Dermis blood vessel endothelial cell (primary cell): ENCODE measurements at places on chromosomes 3 and 15. TPM values are rescaled to one million over a fixed set of nuclear protein-coding genes. Genes with fewer than 3 reads are reported as not detected.

DNA sequence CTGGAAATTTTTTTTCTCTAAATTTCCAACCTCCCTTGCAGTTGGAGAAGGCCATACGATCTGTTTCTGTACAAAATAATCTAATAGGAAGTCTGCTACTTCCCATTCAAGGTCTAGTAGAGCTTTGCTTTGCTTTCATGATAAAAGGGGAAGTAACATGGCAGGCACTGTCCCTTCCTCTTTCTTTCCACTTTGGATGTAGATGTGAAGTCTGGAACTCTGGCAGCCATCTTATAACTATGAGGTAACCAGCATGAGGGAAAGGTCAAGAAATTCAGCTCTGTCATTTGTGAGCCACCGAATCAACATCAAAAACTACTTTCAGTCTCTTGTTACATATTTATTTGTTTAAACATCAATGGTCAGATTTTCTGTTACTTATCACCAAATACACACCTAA lies 156.3 kb downstream of the MTHFS start:
- no peak for DNase-seq

DNA sequence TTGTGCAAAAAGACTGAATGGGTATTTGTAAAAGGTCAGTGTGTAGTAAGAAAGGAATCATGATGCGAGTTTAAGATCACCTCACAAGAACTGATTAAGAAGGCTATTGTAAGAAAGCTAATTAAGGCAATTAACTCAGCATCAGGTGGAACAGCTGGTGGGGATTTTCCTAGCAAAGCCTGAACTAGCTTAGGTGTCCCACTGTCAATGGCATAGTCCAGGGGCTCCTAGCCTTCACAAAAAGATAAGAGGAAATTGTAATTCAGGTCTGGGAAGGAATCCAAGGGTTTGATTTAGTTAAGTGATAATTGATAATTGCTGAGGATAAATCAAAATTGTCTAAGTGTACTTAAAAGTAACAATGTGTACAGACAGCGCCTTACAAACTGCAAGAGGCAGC lies 901.6 kb downstream of the TUSC7 start:
- DNase-seq = no peak

- no peak for DNase-seq
Observed at GRCh38 chr15:52111517-52112202, 915 bp downstream of the BCL2L10 start.

DNA sequence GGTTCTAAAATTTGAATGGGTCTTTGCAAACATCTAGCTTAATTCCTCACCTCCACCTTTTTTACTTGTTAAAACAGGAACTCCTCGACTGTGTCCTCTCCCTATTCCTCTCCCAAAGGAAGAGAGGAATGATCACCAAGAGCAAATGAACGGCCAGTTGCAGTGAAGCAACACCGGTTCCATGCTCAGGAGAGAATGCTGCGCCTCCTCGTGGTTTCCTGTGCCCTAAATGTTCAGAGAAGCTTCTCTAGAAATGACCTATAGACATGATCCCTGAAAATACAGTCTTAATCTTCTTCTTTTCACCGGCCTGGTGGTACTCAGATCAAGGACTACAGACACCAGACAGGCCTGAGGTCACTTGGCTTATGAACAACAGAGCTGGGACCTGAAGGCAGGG lies 65.1 kb upstream of the GUCA1C start:
- peak; percentile 3 for DNase-seq

GRCh38 chr3:180048103-180048502 lies 11.4 kb upstream of the PEX5L start:
- DNase-seq = no peak

- DNase-seq = no peak
Observed at GRCh38 chr15:64125978-64126377, 25.6 kb upstream of the SNX22 start.

- DNase-seq = no peak
Observed at GRCh38 chr3:4816718-4817117, 162.5 kb upstream of the BHLHE40 start.

- DNase-seq = no peak
Observed at GRCh38 chr3:54240-54639, 142.3 kb upstream of the CHL1 start.

DNA sequence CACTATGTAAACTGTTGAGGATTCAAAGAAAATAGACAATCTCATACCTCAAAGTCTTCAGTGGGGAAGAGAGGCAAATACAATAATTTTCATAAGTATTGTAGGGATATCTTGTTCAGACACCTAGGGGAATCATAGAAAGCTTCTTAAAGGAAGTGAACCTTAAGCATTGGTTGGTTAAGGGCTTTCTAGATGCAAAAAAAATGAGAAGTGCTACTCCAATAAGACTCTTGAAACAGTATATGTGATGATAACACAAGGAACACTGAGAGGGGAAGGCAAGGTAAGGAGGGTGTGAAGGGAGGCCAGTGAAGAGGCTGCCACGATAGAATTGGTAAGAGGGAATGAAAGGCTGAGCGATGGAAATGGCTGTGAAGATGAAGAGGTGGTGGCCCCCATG lies 104.1 kb downstream of the TPRG1 start:
- DNase-seq = no peak

- no peak for DNase-seq
Observed at GRCh38 chr3:59817511-59817910, 767.7 kb upstream of the CFAP20DC start.

DNA sequence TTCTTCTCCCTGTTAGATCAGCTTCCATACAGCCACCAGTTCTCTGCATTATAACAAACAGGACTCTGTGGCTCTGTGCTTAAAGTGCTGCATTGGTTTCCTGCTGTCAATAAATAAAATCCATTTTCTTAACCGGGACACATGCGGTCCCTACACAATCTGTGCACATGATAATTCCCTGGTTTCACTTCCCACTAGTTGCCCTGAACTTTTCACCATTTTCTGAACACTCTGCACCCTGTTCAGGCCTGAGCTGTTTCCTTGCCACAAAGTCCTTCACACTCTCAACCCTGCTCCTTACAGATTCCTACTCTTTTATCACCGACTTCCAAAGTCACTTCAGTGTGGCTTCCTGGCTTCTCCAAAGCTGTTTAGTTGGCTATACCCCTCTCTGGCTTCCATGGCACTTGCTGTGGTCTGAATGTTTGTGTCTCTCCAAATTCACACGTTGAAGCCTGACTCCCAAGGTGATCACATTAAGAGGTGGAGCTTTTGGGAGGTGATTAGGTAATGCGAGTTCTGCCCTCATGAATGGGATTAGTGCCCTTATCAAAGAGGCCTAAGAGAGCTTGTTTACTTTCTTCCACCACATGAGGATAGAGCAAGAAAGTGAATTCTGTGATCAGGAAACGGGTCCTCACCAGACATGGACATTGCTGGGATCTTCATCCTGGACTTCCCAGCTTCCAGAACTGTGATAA lies 233.4 kb downstream of the CHST2 start:
- no peak for DNase-seq

- no peak for DNase-seq
Observed at GRCh38 chr3:138336454-138336999, 6.9 kb upstream of the NME9 start.

GRCh38 chr3:155495387-155495786 lies 201.9 kb upstream of the STRIT1 start:
- no peak for DNase-seq

DNA sequence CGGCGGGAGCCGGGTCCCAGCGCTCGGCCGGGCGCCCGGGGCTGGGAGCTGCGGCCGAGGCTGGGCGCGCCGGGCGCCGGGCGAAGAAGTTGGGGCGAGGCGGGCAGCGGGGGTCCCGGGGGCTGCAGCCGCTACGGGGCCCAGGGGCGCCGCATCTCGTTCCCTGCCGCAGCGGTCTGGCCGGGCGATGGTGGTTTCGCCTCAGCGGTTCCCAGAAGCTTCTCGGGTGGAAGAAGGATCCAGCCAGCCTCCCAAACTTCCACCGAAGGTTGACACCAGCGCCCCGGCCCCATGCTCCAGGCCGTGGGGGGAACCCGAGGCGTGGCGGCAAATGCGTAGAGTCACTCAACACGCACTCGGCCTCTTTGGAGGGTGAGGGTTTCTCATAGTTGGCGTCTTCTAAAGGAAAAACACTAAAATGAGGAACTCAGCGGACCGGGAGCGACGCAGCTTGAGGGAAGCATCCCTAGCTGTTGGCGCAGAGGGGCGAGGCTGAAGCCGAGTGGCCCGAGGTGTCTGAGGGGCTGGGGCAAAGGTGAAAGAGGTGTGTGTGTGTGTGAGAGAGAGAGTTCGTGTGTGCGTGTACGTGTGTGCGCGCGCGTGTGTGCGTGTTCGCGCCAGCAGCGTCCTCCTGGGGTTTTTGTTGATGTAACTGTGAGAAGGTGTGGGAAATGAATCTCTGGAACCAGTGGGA lies 940 bp downstream of the BOC start:
- peak; percentile 18 for DNase-seq

DNA sequence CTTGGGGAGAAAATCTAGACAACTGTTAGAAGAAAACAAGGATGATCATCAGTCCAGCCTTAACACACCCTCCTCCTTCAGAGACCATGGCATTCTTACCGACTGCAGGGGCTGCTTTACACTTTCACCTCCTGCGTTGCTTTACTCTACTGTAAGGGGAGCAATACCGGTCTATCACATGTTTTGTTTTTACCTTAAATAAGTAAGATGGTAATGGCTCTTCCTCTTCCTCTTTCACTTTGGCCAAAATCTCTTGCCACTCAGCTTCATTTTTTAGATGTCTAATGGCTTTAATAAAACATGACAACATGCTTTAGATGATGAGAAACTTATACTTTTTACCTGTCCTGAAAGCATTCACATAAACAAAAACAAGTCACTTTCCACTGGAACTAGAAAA lies 33.4 kb upstream of the STIMATE start:
- DNase-seq = no peak

DNA sequence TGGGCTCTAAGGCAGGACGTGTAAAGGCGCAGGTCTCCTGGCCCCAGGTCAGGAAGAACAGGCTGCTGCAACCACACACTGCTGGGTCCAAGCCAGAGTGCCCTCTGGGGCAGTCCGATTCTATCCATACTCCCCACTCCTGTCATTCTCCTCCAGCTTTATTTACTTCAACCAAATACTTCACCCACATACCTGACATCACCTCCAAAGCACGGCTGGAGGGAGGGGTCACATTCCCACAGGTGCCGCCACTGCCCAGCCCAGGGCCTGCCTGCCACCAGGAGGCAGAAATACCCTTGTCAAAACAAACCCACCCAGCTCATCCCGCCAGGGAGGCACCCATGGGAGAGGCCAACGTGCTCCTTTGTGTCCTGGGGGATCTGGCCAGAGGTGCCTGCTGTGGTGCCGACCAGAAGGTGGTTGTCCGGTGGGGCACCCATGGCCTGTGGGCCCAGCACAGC lies 100.4 kb downstream of the DAPK2 start:
- no peak for DNase-seq

DNA sequence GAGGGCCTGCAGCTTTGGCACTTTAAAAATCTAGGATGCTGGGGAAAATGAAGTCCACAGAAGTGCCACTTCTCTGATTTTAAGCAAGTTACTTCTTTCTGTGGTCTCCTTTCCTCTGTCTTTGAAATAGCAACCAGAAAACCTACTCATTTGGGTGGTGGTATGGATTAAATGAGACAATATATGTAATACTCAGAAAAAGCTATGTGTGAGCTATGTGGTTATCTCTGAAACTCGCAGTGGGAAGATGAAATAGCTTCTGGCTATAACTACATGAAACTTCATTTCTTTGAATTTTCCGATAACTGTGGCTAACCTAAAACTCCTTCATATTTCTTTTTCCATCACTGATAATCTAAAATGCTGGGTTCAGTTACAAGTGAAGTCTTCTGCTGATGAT lies 368.9 kb downstream of the CLSTN2 start:
- DNase-seq = no peak

GRCh38 chr3:57706462-57706861 lies 13.6 kb upstream of the DENND6A start:
- peak; percentile 44 for DNase-seq

GRCh38 chr3:94336046-94336753 lies 273.3 kb downstream of the NSUN3 start:
- DNase-seq = peak; percentile 55

DNA sequence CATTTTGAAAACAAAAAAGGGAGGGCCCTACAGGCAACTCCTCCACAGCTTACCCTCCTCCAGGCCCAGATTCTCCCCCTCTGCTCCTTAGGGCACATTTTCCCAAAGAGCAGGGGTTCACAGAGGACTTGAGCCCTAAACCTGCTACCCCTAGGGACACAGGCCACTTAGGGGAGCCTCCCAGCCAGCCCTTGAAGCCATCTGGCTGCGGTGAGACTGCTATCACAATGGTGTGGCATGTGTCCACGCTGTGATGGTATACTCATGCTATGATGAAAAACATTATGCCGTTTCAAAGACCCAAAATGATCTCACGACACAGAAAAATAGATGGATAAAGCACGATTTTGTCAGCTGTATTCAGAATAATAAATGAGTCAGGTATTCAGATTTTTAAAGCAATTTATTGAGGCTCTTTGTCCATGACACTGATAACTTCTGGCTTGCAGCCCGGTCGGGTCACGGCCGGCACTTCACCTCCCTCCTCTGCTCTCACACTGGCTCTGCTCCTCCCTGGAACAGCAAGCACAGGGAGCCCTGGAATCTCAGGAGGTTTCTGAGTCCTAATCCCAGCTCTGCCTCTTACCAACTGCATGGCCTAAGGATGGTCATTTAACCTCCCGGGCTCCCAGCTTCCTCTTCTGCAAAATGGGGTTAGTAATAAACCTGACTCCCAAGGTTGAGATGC lies 115.3 kb downstream of the MEGF11 start:
- no peak for DNase-seq

DNA sequence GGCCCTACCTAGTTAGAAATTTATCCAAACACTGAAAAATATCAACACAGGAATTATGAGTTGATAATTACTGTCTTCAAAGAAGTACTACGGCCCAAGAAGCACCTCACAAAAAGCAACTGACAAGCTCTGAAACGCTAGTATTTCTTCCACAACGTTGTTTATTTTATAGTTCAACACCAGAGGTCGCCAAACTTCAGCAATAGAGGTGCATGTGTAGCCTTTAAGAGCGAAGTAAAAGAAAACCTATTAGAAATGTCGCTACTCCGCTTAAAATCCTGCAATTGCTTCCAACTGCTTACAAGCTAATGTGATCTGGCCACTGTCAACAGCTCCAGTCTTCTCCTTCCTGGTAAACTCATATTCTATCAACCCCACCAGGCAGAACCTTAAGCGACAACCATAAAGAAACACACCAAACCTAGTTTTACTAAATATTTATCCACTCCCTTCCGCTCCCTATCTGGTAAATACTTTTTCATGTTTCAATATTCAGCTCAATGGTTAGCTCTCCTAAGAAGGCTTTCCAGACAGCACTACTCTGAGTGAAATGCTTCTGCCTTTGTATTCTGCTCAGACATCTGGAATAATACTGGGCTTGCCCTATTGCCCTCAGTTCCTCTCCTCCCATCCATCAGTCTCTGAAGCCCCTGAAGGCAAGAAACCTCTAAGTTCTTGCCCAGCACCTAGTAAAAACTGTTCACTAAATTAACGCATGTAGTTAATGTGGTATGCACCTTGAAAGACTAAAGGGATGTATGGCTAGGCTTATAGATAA lies 110.2 kb downstream of the NR1I2 start:
- DNase-seq = peak; percentile 85

The TRPM1 gene
- 1.9 TPM in 1 of 2 replicates, not detected in the other for total RNA-seq

The ABHD17C gene
- 4.6 and 8.1 TPM in 2 replicates for total RNA-seq

The PPP2R3A gene
- 7.3 and 9.9 TPM in 2 replicates for total RNA-seq

The CAV3 gene
- not detected in 2 replicates for total RNA-seq

The CD86 gene
- not detected in 2 replicates for total RNA-seq

The GCNT3 gene
- 0.17 TPM in 1 of 2 replicates, not detected in the other for total RNA-seq

The EFHB gene
- 0.19 TPM in 1 of 2 replicates, not detected in the other for total RNA-seq

The MORC1 gene
- total RNA-seq = not detected in 2 replicates

The GADL1 gene
- not detected in 2 replicates for total RNA-seq

The AADACL2 gene
- total RNA-seq = not detected in 2 replicates

The SLC28A2 gene
- not detected in 2 replicates for total RNA-seq

The RAB27A gene
- total RNA-seq = 12.3 and 27.4 TPM in 2 replicates

The ARNT2 gene
- total RNA-seq = 0.28 and 0.34 TPM in 2 replicates

The SPG11 gene
- 52.1 and 74.4 TPM in 2 replicates for total RNA-seq
